ENCODE measurements at places on chromosomes 3 and 15.

GRCh38 chr3:191176038-191176785, 22.8 kb upstream of the OSTN start:
- DNase-seq, result no peak

GRCh38 chr3:31408720-31409119, 124.0 kb upstream of the STT3B start:
- no peak for DNase-seq

DNA sequence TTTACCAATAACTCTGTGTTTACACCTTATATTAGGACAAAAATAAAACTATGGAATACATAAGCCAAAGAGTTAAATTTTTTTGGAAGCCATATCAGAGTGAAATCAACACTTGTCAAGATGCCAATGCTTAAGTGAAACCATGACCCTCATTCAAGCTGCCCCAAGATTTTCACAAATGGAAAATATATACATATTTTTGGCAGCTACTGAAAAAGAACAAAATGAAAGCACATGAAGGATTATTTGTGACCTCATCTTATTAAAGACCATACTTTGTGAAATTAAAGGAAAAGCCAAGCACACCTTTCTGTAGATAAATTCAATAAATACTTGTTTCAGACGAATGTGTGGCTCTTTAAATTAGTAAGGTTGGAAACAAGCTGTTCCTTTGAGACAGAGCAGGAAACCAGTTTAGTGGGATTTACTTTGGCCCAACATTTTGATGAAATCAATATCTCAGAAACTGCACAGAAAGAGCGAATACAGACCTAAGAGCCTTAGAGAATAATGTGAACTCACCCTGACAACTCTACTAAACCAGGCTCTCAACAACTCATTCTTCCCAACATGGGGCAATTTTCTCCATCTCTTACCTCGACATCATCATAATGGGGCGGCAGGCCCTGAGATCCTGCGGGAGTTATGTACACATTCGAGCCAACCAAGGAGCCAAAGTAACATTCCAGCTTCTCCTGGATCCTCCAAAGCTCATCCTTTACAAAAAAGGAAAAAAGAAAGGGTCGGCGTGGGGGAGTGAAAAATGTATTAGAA, 11.1 kb downstream of the RIOX2 start:
- no peak for DNase-seq

DNA sequence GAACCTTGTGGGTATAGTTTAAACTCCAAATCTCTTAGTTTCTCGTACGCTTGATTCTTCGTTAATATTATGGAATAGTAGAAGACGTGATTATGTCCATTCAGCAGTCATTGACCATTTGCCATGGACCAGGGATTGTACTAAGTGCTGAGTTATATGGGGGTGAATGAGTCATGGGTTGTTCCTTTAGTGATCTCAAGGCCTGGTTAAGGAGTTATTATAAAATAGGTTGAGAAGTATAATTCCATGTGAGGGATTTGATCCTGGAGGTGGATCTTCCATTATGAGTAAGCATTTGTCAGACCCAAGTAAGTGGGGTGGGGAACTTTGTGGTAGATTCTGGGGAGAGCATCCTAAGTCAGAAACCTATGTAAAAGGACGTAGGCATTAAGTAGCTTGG, 15.4 kb downstream of the NR2C2 start:
- DNase-seq, result no peak

DNA sequence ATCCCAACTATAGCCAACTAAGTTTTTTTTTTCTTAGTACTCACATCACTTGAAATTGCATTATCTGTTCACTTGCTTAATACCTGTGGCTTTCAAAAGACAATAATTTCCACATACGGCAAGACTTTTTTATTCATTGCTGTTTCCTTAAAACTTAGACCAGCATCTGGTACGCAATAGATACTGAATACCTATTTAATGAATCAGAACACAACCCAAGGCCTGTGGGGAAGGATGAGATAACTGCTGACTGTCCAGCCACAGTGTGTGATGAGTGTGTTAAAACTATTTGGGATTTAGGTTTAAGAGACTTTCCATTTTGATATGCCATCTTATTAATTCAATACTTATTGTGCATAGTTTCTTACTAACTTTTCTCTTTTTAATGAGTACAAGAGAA, 988.7 kb downstream of the NTRK3 start:
- no peak for DNase-seq

- no peak for DNase-seq
Measured at GRCh38 chr3:165521131-165521871, 315.9 kb downstream of the BCHE start.

DNA sequence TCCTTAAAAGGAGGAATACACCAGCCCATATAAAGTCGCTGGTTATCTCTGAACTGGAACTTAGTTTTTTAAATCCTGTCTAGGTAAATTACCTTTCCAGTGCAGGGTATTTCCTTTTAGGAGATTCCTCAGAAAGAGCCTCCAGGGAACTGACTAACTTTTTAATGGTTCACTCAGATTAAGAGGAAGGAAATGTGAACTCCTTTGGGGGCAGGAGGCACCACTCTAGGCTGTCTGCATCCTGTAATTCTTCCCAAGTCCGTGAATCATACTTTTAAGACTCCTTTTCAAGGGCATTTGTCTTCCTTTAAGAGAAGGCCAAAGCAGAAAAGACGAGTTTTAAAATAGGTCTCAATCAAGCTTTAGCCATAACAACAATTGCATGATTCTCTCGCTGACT, 871.2 kb upstream of the NR2F2 start:
- DNase-seq, result no peak
